ENCODE measurements at places on chromosomes 7 and 10. TPM values are rescaled to one million over a fixed set of nuclear protein-coding genes. Genes with fewer than 3 reads are reported as not detected.

DNA sequence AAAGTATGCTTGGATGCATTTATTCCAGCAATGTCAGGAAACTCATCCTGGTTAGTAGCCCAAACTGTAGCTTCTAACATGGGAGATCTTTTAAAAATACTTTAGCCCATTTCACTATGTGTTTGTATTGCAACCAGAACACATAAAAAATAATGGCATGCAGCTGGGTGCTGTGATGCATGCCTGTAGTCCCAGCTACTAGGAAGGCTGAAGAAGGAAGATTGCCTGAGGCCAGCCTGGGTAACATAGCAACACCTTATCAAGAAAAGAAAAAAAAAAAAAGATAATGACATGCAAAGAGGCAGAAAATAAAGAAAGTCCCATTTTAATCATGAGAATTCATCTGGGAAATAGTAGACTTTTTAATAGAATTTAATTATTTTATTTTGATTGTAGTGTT is 517.0 kb upstream of the TEX47 start:
- no peak for DNase-seq

DNA sequence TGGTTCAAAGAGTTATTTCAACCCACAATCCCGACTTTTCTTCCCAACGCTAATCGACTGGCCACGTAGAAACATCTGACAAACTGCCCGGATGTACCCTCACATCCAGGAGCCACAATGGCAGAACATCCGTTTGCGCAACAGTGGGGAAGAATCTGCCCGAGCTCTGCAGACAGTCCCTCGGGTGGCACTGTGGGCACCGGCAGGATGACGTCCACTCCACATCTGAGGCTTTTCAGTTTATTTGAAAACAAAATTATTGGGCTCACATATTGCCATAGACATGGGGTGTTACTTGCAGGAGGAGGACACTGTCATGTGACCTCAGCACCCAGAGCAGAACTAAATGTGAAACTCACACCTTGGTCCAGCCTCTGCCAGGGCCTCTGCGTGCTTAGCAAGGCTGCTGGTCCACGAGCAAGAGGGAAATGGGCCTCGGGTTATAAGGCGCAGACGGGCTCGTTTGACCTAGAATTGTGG is 84.1 kb downstream of the MKI67 start:
- no peak for DNase-seq

- peak; percentile 26 for DNase-seq
Measured at GRCh38 chr7:122219253-122219865, 75.3 kb upstream of the AASS start.

DNA sequence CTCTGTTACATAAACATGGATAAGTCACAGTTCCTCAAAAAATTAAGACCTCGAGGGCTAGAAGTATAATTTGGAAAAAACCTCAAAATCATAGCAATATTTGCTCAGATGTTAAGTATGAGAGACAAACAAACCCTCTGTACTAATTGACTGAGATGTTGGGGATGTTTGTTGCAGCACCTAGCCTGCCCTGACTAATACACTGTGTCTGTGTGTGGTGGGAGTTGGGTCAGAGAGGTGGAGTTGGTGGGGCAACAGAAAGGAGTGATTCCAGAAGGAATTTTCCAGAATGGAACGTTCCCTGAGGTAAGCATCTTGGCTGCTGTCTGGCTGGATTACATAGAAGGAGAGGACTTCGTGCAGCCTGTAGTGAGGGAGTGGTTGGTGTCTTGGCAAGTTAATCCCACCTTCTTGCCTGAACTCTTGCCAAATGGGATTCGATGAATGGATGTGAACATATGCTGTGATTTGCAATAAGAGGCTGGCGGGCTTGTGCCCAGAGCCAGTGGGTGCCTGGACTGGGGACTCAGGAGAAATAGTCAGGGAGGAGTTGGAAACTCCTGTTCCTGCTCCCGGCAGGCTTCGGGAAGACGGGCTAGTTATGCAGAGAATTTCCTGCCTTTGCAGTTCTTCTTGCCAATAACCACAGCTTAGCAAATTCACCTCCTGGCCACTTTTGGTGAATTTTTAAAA is 9.3 kb upstream of the FAM180A start:
- DNase-seq: peak; percentile 54

DNA sequence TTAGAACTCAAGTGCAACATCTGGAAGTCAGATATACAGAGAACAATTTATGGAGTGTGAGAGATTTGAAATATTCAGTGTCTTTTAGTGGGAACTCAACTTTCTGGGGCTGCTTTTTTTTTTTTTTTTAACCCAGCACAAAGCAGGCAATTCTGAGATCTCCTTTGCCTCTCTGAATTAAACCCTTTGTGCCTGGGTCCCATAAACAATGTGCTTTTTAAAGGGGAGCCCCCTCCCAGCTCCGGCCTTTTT is 146.8 kb downstream of the CELF2 start:
- DNase-seq: no peak

- no peak for DNase-seq
Measured at GRCh38 chr7:22351878-22352277, 5.1 kb downstream of the RAPGEF5 start.

The PRSS37 gene
- not detected for total RNA-seq
